GM04503 (cell line): ENCODE measurements at places on chromosomes 1 and 21.

DNA sequence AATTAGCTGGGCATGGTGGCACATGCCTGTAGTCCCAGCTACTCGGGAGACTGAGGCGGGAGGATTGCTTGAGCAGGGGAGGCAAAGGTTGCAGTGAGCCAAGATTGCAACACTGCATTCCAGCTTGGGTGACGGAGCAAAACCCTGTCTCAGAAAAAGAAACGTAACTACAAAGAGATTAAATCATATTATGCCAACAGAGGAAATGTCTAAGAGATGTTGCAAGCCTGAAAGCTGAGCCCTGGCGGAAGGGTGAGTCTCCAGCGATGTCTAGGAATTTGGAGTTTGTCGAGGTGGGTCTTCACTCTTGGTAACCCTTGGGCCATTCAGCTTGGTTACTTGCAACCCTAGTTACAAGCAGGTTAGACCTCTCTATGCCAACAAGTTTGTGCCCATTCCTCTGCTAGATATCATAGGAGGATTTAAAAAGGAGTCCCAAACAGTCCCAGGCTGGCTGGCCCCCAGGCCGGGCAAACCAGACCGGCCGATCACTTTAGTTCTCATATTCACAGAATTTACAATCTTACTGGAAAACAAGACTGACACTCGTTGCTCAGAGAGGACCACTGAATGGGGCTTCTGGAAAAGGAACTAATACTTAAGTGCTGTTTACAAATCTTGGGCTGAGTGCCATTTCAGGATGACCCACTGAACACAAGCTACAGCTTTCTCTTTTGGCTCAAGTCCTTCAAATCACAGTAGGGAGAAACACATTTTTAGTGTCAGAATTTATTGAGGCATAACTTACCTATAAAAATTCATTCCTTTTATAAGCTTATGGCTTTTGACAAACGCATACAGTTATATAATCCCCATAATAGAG is 27.1 kb downstream of the SLC30A1 start:
- peak; percentile 6 for DNase-seq

- no peak for DNase-seq
Observed at GRCh38 chr21:29078869-29079767, 5.7 kb upstream of the CCT8 start.

GRCh38 chr1:64343105-64343822 is 126.7 kb upstream of the CACHD1 start:
- DNase-seq: peak; percentile 71

DNA sequence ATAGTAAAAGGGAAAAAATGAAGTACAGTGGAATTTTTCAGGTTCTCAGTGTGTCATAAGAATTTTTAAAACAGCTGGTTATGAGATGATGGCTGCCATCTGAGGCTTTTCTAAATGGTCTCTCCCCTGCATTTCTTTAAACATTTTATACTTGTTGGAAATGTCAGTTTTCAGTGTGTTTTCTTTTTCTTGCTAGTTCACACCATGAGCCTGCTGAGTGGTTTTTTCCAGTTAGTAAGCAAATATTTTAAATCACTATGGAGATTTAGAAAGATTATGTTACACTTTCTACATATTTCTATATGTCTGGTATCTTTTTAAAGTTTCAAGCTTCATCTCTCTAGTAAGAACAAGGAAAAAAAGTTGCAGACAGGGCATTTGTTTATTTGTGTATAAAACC is 9.6 kb downstream of the RBM15 start:
- no peak for DNase-seq

GRCh38 chr1:42424201-42424600 is 31.6 kb downstream of the ZMYND12 start:
- no peak for DNase-seq
